ENCODE measurements at places on chromosomes 3 and 15. TPM values are rescaled to one million over a fixed set of nuclear protein-coding genes. Genes with fewer than 3 reads are reported as not detected.

DNA sequence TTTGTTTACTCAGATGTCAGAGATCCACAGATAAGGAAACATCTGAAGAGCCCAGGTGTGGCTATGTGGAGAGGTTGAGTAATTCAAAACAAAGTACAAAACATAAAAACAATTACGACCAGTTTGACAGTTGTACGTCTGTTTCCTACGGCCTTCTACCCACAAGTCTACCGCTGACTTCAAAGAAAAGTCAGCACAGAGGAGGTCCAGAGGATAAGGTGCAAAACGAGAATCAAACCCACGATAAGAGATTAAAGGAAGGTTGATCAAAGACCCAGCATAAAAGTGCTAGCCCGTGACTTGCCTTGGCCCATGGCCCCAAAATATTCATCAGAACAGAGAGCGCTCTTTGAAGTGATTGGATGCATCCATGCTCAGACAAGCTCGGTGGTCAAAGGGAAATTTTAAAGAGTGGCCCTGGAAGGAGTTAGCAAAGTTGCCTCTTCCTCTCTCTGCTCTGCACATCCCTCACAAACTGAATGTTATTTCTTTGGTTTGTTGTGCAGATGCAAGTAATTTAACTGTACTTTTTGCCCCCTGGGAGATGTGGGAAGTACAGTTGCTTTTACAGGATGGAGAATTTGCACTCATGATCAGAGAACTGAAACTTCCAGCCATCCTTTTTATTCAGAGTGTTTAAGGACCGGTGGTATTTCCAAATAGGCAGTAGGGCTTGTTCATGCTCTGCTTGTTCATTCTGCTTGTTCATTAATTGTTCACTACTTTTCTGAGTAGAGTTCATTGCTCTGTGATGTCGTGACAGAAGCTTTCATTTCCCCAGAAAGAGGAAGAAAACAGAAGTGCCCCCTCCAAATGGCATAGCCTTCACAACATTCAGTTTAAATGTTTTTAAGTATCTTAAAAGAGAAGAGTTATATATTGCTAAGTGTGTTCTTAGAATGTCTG lies 31.1 kb downstream of the MME start:
- no peaks in the 10 kb centered on the region for H3K4me1 ChIP-seq
- no peak overlapping the region for H3K4me3 ChIP-seq
- H3K36me3 ChIP-seq = no peaks in the 10 kb centered on the region
- no peak for DNase-seq
- H3K27ac ChIP-seq = no peak overlapping the region

DNA sequence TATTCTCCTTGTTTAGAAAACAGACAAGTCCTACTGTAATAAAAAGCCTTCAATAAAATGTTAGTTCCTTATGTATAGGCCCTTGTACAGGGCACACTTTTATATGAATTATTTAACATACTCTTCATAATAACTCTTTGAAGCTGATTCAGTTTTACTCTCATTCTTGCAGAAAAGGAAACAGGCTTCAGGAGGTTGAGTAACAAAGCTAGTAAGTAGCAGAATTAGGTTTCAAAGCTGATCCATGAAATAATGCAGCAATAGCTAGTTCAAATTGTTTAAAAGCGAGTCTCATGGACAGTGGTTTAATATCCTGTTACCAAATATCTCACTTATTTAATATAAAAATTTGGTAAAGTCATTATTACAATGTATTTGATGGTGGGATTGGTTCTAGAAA lies 25.0 kb downstream of the TCF12 start:
- no peaks in the 10 kb centered on the region for H3K27me3 ChIP-seq
- H3K36me3 ChIP-seq = no peaks in the 10 kb centered on the region
- H3K4me3 ChIP-seq = no peak overlapping the region
- H3K4me1 ChIP-seq = no peaks in the 10 kb centered on the region

GRCh38 chr15:25738171-25738965 lies 124.8 kb downstream of the ATP10A start:
- H3K27ac ChIP-seq = no peak overlapping the region
- H3K4me1 ChIP-seq = no peaks in the 10 kb centered on the region
- no peak overlapping the region for H3K4me3 ChIP-seq
- DNase-seq = no peak

- peaks cover 16% of the 10 kb centered on the region for H3K4me1 ChIP-seq
- no peak overlapping the region for H3K27ac ChIP-seq
- no peak overlapping the region for H3K4me3 ChIP-seq
- DNase-seq = no peak
- H3K27me3 ChIP-seq = no peaks in the 10 kb centered on the region
Observed at GRCh38 chr3:57787867-57788623, 31.9 kb downstream of the SLMAP start.

DNA sequence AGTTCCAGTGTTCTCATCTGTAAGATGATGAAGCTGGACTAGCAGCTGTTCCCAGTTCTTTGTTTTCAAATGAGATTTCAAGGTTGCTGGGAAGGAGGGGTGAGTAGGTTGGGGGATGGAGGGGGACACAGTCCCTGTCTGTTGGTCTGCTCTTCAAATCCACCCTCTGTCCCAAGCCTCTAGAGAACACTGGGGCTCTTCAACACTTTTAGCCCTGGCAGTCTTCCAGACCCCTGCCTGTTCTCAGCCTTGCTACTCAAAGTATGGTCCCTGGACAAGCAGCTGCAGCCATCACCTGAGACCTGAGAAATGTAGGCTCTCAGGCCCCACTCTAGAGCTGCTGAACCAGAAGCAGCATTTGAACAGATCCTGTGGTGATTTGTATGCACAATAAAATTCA lies 41.3 kb downstream of the NEK11 start:
- no peaks in the 10 kb centered on the region for H3K36me3 ChIP-seq
- H3K27ac ChIP-seq = no peak overlapping the region
- no peak for DNase-seq
- no peak overlapping the region for H3K4me3 ChIP-seq

GRCh38 chr3:126085841-126086240 lies 1.9 kb upstream of the SLC41A3 start:
- no peak overlapping the region for H3K27ac ChIP-seq
- no peaks in the 10 kb centered on the region for H3K27me3 ChIP-seq
- H3K4me1 ChIP-seq = peaks cover 7% of the 10 kb centered on the region
- no peak overlapping the region for H3K4me3 ChIP-seq

DNA sequence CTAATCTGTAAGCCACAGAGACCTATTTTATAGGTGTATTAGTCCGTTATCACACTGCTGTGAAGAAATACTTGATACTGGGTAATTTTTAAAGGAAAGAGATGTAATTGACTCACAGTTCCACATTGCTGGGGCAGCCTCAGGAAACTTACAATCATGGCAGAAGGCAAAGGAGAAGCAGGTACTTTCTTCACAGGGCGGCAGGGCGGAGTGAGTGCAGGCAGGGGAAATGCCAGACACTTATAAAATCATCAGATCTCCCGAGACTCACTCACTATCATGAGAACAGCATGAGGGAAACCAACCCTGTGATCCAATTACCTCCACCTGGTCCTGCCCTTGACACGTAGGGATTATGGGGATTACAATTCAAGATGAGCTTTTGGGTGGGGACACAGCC lies 108.7 kb downstream of the GALK2 start:
- no peaks in the 10 kb centered on the region for H3K27me3 ChIP-seq
- H3K4me1 ChIP-seq = no peaks in the 10 kb centered on the region
- no peaks in the 10 kb centered on the region for H3K36me3 ChIP-seq
- no peak overlapping the region for H3K4me3 ChIP-seq
- no peak overlapping the region for H3K27ac ChIP-seq

DNA sequence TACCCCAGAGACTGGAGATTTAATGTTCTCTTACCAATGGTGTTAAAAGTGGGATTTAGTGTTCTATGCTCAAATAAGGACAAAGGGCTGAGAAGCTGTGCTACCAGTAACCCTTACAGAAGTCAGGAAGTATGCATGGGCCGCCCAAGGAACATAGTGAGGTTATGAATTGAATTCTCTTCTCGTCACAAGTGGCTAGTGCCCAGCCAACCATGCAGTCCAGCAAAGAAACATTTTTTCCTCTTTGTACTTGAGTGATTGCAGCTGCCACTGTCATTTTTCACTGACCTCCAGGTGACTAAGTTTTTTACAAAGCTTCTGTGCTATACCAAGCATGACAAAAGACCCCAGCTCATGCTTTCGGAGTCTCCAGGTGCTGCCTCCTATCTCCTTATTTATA lies 110.6 kb upstream of the DCBLD2 start:
- no peaks in the 10 kb centered on the region for H3K36me3 ChIP-seq
- H3K27ac ChIP-seq = no peak overlapping the region
- no peaks in the 10 kb centered on the region for H3K27me3 ChIP-seq
- no peaks in the 10 kb centered on the region for H3K4me1 ChIP-seq
- H3K4me3 ChIP-seq = no peak overlapping the region
- no peak for DNase-seq

- no peaks in the 10 kb centered on the region for H3K4me1 ChIP-seq
- H3K36me3 ChIP-seq = no peaks in the 10 kb centered on the region
- DNase-seq = no peak
- no peaks in the 10 kb centered on the region for H3K27me3 ChIP-seq
- H3K27ac ChIP-seq = no peak overlapping the region
- no peak overlapping the region for H3K4me3 ChIP-seq
Observed at GRCh38 chr3:156885761-156886160, 59.6 kb downstream of the LEKR1 start.

- H3K4me1 ChIP-seq = no peaks in the 10 kb centered on the region
- no peak for DNase-seq
- no peaks in the 10 kb centered on the region for H3K27me3 ChIP-seq
- no peaks in the 10 kb centered on the region for H3K36me3 ChIP-seq
- no peak overlapping the region for H3K27ac ChIP-seq
Observed at GRCh38 chr3:2802429-2802828, 307.7 kb downstream of the IL5RA start.

DNA sequence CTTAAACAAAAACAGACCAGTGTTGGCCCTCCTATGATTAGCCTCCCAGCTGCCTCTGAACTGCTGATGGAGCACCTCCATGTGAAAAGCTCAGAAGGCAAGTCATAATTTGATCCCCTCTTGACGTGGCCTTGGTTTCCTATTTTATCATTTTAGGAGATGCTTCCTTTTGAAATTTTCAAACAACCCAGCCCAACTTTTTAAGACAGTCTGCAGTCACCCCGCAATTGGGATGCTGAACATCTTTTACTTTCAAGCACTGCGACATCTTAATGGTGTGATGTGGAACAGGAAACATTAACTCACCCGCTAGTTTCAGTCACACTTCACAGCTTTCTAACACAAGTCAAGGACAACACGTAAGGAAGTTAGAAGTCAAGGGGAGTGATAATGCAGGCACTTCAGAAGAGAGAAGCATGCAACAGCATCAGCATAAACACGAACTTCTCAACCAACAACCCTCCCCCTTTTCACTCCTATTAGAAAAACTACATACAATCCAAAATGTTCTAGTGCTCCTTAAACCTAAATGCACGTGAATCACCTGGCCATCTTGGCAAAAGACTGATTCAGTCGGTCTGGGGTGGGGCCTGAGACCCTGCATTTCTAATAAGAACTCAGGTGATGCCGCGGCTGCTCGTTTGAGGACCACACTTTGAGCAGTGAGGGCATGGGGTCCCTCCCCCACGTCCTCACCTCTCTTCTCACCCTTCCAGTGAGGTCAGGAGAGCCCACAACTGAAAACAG lies 161.5 kb downstream of the FOXP1 start:
- H3K27me3 ChIP-seq = no peaks in the 10 kb centered on the region
- peak overlapping the region; percentile 31 for H3K27ac ChIP-seq
- H3K4me1 ChIP-seq = peaks cover 3% of the 10 kb centered on the region
- no peak overlapping the region for H3K4me3 ChIP-seq
- no peaks in the 10 kb centered on the region for H3K36me3 ChIP-seq

GRCh38 chr3:101643861-101644613 lies 32.9 kb downstream of the ZBTB11 start:
- DNase-seq = no peak
- no peak overlapping the region for H3K4me3 ChIP-seq
- H3K27ac ChIP-seq = no peak overlapping the region
- H3K4me1 ChIP-seq = peaks cover 9% of the 10 kb centered on the region
- no peaks in the 10 kb centered on the region for H3K36me3 ChIP-seq

- H3K4me3 ChIP-seq = no peak overlapping the region
- H3K27ac ChIP-seq = no peak overlapping the region
- H3K27me3 ChIP-seq = no peaks in the 10 kb centered on the region
Observed at GRCh38 chr3:73516631-73517030, 108.1 kb downstream of the PDZRN3 start.

DNA sequence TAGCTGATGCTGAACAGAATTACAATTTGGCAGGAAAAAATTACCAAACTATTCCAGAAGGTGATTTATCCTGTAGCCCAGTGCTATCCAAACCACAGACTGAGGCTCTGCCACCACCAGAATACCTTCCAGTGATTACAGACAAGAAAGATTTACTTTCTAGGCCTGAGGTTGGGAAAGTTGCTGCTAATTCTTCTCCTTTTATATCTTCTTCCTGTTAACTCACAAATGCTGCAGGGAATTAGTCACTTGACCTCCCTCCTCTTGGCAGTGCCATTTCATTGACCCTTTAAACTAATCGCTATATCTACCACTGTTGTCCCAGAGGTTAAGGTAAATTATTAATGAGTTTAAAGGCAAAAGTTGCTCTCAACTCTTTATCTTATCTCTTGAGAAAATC lies 118.4 kb downstream of the CTNNB1 start:
- H3K4me3 ChIP-seq = no peak overlapping the region
- peaks cover 19% of the 10 kb centered on the region for H3K4me1 ChIP-seq
- no peaks in the 10 kb centered on the region for H3K27me3 ChIP-seq
- H3K36me3 ChIP-seq = no peaks in the 10 kb centered on the region
- no peak overlapping the region for H3K27ac ChIP-seq
- peak; percentile 42 for DNase-seq

DNA sequence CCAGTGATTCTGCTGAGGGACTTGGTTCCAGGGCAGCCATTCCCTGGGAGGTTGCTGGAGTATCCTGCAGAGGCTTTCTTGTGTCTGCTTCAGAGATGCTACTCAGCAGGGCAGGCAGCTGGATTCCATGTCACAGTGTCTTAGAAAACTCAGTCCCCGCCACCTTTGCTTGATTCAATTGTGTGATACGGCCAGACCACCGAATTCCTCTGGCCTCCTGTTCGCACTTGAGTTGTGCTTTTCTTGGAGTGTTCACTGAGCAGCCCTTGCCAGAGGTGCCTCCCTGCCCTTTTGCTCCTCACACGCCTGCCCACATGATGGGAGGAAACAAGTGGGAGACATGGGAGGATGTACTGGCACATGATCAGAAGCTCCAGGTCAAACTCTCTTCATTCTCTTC lies 19.6 kb upstream of the SHC4 start:
- no peak overlapping the region for H3K4me3 ChIP-seq
- no peaks in the 10 kb centered on the region for H3K27me3 ChIP-seq
- no peak for DNase-seq
- no peaks in the 10 kb centered on the region for H3K36me3 ChIP-seq

The WDR93 gene
- 0.16 TPM for total RNA-seq

The SLC28A1 gene
- not detected for total RNA-seq

The LAMB2 gene
- total RNA-seq = 181 TPM

The CADPS gene
- total RNA-seq = not detected
